Stomach (tissue), 19 donors: ENCODE measurements at places on chromosomes 13 and 19.
A peak's percentile ranks its signal among the peaks of the same experiment; 100 is the strongest.

GRCh38 chr13:33008946-33009722 is 7.1 kb upstream of the KL start:
- DNase-seq = no peak

DNA sequence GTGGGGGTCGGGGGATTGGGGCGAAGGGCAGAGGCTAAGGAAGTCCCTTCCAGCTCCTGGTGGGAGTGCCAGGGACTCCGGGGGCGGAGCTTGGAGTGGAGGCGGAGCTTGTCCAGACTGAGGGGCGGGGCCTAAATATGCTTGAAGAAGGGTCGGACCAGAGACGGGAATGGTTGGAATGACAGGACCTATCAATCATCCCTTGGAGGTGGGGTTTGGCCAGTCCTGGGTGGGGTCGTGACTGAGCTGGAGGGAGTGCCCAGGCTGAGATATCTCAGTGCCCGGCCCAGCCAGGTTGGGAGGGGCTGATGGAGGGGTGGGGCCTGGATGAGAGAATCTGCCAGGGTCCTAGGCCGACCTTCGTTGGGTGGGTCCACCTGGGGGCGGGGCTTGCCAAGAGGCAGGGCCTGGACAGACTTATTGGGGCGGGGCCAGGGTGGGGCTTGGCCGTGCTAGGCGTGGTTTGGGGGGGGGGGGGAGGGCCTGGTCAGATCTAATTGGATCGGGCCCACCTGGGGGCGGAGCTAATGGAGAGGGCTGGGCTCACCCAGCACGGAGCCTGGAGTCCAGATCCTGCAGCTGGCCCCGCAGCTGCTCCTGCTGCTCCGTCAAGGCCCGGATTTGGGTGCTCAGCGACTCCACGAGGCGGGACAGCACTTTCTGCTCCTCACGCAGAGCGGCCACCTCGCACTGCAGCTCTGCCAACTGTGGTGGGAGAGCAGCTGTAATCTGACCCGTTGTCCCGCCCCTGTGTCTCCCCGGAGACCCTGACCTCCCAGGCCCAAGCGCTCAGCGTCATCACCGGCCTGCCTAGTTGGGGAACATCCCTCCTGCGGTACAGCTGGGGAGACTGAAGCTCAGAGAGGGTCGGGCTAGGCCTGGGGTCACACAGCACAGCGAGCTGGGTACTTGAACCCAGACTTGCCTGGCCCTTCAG is 2.6 kb upstream of the WIZ start:
- peak; percentile 89 for DNase-seq

DNA sequence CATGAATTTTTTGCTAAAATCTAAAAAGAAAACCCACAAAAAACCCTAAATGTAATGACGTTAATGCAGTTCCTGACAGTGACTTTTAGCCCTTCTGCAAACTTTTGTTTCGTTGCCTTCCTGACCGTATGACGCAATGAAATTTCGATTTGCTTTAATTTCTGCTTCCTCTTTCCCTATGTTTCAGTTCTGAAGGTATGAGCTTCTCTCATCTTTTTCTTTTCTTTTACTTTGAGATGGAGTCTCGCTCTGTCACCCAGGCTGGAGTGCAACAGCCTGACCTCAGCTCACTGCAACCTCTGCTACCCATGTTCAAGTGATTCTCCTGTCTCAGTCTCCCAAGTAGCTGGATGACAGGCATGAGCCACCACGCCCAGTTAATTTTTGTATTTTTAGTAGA is 6.1 kb upstream of the LILRA5 start:
- DNase-seq = peak; percentile 13

DNA sequence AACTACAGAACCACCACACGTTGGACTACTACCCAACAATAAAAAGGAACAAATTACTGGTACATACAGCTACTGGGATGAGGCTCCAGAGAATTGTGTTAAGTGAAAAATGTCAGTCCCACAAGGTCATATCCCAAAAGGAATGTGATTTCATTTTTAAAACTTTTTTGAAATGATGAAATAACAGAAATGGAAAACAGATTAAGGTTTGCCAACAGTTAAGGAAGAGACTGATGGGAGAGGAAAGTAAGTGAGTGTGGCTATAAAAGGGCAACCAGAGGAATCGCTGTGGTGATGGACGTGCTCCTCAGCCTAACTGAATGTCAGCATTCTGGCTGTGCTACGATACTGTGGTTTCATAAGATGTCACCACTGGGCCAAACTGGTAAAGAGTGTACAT is 512.8 kb downstream of the UQCRFS1 start:
- DNase-seq = no peak

DNA sequence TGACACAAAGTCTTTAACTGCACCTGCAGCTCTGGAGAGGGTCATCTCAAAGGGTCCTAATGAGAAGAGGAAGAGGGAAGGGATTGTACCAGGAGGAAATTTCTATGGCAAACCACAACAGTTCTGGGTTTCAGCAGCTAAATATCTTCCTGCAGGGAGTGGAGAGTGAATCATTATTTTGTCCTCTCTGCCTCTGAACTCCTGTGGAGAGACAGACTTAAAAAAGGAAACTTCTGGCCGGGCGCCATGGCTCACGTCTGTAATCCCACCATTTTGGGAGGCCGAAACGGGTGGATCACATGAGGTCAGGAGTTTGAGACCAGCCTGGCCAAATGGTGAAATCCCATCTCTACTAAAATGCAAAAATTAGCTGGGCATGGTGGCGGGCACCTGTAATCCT is 16.9 kb upstream of the C1QTNF9 start:
- DNase-seq = peak; percentile 25

DNA sequence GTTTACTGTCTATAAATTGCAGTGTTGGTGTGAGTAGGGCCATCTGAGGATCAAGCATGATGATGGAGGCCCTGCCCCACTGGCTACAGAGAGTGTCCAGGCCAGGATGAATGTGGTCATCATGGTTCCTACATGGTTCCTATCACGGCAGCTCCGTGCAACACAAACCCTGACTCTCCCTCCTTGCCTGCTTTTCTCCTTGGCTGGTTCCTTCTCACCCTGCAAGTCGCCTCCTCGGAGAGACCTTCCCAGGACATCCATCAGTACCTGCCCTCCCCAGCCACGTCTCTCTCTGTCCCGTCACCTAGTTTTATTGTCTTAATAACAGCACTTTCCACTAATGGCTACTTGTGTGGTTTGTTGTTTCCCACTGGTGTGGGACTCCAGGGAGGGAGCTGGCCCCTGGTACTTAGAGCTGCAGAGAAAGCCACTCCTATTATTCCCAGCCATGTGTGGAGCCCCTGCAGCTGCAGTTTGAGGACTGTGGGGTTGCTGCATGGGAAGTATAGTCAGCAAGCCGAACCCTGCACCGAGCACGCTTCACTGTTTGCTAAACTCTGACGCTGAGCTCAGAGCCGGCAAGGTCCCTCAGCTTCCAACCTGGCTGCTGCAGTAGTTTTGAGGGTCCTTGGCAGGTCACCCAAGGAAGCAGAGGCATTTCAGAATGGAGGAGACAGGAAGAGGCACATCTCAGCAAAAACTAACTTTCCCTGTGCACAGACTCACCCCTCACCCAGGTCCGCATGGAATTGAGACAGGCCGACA is 146.4 kb upstream of the VSTM2B start:
- DNase-seq = peak; percentile 16

DNA sequence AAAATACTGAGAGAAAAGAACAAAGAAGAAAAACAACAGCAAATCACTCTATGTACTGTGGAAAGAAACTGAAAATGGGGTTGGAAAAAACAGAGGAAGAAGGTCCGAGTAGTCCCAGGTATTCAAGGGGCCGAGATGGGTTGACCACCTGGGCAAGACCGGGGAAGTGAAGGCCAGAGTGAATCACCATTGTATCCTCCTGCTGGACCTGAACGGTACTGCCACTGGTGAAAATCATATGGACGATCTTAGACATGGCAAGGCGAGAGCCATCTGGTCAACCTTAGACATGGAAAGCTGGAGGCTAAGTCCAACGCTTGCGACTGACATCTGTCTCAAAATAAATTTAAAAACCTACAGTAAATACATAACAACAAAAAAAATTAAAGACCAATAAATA is 44.4 kb upstream of the ZNF91 start:
- DNase-seq = no peak

DNA sequence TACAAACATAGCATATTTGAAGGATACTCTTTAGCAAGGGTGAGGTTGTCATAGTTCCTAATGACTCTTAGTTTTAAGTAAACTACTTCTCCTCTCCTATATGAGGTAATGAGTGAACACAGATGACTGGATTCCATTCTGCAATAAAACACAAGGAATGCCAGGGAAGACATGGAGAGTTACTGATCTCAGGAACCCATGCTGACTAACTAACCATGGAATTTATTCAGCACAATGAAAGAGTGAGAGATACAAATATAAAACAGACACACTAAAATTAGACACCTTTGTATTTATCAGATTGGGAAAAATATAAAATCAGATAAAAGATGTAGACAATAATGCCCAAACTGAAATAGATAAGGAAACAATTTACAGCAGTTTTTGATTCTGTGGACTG is 1525.9 kb upstream of the SLC10A2 start:
- DNase-seq = no peak

DNA sequence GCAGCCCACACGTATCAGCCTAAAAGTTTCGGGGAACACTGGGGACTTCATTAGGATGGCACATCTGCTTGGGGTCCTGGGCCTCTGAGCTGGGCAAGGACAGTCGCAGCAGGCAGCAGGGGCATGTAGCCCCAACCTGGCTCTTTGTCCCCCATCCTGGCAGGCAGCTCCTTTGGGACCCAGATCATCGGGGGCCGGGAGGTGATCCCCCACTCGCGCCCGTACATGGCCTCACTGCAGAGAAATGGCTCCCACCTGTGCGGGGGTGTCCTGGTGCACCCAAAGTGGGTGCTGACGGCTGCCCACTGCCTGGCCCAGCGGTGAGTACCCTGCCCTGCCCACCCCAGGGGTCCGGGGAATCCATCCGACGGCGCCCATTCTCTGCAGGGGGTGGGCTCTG is 3.3 kb downstream of the GZMM start:
- DNase-seq = no peak

- DNase-seq = no peak
Measured at GRCh38 chr13:94829837-94830365, 117.6 kb upstream of the SOX21 start.

DNA sequence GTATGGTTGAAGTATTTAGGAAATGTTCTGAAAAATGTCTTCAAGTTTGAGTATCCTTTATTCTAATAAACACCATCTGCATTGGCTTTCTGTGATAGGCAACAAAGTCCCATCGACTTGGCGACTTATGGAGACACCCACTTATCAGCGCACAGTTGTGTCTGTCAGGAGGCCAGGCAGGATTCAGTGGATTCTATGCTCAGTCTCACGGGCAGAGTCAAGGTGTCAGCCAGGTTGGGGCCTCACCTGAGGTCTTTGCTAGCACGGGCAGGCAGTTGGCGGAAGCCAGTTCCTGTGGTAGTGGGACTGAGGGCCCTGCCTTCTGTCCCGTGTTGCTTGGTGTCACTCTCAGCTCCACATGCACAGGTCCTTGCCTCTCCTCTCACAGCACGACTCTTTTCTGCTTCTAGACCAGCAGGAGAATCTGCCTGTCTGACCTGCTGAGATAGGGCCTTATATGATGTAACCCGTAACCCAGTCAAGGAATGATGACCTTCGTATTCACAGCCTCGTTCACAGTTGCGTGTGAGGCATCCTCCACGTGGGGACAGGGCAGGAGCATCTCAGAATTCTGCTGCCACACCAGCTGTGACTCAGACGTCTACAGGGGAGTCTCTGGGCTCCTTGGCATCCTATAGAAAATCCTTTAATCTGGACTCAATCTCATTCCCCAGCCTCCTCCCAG is 10.0 kb downstream of the CUL4A start:
- no peak for DNase-seq

DNA sequence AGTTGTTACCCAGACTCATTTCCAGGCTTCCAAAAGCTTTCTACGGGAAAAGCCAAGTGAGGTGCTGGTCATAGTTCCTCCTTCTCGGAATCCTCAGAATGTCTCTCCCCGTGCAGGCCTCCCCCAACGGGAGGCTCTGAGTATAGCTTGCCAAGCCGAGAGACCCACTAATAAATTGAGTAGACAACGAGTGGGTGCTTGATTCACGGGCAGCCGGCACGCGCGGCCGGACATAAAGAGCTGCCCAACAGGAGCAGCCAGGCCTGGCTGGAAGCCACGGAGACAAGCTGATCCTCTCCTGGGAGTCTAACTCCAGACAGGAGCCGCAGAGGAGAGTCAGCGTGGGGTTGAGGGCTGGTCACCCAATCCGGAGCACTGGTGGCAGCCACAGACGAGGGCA is 43.4 kb upstream of the MEDAG start:
- DNase-seq = no peak

GRCh38 chr19:17555480-17555928 is at the start of gene COLGALT1:
Gene COLGALT1, plus strand, starts transcription at chr19:17555649. Its CDS starts 65 bp downstream, at chr19:17555714.
- peak; percentile 100 for DNase-seq

DNA sequence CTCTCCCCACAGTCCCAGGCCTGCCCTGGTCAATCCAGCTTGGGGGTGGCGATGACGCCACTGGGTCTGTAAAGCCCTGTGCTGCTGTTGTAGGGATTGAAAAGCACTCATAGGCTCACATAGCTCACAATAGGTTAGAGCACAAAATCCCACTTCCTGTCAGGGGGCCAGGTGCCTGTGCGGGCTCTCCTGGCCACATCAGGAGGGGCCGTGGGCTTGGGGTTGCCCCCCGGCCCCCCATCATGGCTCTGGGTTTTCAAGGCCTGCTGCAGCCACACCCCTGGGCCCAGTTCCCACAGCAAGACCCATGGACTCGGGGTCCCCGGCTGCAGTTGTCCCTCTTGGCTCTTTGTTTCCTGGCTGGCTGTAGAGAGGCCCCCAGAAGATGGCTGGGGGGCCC is 62.9 kb downstream of the SMARCA4 start:
- no peak for DNase-seq

DNA sequence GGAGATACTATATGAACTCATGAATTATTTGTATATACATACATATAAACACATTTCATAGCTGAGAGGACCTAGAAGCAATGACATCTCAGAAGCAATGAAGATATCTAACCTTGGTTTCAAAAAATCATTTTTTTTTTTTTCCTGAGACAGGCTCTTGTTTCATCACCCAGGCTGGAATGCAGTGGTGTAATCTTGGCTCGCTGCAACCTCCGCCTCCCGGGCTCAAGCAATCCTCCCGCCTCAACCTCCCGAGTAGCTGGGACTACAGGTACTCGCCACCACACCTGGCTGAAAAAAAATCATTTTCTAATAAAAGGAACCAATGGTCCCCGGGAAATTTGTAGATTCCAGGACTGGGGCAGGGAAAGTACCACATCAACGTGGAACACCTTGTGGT is 4.0 kb downstream of the ZNF565 start:
- DNase-seq = no peak

DNA sequence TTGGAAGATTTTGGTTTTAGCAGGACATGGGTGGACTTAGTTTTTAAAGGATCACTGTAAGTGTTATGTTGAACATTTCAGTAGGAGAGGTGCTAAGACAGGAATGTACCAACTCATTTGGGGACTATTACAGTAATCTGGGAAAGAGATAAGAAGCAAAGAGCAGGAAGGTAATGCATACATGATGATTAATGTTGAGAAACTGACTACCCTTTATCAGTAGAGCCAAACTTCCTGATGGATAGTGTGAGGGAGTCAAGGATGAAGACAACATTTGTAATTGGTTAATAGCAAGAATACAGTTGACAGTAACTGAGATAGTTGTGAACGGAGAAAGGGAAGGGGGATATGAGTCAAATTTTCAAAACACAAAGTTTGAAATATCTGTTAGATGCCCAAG is 421.9 kb upstream of the PRR20A start:
- no peak for DNase-seq
